Stimulated activated CD4-positive, alpha-beta T cell treated with anti-CD3 and anti-CD28 coated beads, Interleukin-15, amount 100 ng/mL, for 1 hour (primary cell): ENCODE measurements at places on chromosomes 6 and 20.

DNA sequence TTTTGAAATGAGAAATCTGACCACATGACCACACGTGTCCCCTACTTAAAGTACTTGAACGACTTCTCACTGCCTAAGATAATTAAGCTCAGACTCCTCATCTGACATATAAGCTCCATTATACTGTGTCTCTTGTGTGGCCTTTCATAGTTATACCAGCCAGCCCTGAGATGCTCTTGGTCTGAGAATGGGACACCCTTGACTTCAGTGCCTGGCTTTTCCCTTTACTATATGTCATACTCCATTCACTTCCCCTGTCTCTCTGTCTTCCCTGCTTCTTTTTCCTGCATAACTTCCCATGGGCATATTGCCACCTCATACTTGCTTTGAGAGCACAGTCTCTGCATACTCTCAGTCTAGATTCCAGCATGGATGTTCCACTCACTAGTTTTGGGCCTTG lies 53.4 kb upstream of the TINAG start:
- no peak for DNase-seq

DNA sequence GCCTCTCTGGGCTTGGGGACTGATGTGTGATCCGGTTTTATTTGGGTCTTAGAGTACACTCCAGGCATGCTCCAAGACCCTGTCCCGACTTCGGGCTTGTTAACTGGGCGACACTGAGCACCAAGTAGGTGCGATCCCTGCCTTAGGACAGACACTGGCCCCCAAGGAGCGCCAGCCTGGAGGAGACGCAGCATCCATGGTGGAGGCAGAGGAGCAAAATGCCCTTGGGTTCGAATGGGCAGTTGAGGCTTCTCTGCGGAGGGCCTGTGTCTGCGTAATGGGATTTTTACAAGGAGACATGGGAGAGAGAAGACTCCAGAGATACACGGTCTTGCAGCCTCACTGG lies 593 bp upstream of the LEMD2 start:
- DNase-seq, result no peak

GRCh38 chr6:15968519-15968918 lies 160.4 kb upstream of the MYLIP start:
- DNase-seq, result no peak

- DNase-seq, result no peak
These were observed 49.5 kb downstream of the TFAP2D start for GRCh38 chr6:50762798-50763197.

DNA sequence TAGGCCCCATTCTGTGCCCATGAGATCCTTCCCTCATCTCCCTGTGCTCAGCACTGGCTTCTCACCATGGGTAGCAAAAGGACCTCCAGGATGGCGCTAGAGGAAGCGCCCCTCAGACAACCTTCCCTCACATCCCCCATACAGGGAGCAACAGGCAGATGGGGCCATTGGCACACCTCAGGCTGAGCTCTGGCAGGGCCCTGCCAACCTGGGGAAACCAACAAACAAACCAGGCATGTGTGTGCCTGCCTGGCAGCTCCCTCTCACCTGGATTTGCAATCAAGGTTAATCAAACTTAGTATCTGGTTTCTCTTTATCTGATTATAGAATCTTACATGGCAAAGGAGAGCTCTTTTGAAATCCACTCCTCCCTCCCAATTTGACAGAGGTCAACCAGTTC lies 134.9 kb downstream of the SLC23A2 start:
- no peak for DNase-seq

DNA sequence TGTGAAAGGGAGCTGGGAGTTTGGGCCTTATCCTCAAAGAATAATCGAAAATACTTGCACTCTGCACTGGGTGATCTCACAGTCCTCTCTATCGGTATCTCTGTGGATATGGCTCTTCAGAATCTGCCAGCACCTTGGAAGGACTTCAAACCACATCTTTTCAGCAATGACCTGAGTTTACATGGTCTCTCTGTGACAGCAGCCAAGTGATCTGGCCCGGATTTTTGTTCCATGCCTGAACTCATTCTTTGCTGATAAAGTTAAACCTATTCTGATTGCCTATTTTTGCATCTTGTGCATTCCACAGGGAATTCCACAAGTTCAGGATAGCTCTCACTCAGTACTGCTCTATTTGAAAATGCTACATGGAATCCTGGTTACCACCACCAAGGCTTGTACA lies 98.9 kb downstream of the HDGFL1 start:
- DNase-seq, result no peak

- DNase-seq, result no peak
These were observed 388.0 kb downstream of the GJA1 start for GRCh38 chr6:121823437-121823851.

- DNase-seq, result no peak
These were observed 10.4 kb downstream of the GPR63 start for GRCh38 chr6:96826865-96827264.

DNA sequence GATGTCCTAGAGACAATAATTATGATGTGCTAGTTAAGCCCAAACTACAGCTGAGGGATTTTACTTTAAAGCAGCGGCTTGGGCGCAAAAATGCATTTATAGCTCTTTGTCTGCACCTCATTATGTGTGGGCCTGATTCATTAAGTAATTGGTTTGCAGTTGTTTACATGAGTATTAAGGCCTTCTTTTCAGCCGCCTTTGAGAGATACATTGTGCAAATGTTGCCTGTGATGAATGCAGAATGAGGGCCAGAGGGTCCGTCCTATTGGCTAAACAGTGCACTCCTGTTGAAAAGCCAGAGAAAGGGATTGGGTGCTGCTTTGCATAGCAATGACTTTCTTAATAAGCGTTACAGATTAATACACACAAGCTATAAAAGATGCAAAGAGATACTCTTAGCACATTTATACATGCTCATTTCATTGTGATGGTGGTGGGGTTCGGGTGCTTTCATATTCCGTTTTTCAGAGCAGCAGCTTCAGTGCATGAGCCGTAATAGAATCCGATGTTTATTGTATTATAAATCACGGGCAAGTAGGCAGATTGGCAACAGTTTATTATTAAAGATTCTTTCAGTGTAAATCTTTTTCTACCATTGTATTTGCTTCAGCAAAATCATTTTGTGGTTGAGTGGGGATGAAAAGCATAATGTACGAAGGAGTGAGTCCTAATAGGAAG lies 68.2 kb upstream of the XRN2 start:
- DNase-seq, result no peak

DNA sequence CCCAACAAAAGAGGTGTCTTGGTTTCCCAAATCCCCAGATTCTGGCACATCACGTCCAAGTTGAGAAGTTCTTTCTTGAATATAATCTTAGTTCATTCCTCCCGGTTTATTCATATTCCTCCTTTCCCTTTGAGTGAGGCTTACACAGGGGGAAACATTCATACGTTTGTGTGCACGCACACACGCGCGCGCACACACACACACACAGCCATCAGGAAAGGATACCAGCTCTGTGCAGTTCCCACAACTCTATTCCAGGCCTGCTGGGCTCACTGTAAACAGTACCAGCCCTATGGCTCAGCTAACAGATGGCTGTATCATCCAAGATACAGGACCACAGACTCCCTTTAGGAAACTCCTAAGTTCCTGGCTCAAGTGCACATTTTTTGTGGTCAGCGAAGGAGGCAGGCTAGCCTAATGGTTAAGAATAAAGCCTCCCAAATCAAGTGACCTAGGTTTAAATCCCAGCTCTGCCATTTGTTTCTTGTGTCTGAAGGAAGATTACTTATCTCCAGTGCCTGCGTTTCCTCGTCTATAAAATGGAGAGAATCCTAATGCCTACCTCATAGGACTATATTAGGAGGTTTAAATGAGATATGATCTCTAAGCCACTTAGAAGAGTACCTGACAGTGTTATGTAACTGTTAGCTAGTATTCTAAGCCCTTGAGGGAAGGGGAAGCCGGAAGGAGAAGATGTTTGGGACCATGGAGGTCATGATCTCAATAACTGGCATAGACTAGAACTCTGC lies 3.7 kb upstream of the TAF8 start:
- DNase-seq, result no peak

DNA sequence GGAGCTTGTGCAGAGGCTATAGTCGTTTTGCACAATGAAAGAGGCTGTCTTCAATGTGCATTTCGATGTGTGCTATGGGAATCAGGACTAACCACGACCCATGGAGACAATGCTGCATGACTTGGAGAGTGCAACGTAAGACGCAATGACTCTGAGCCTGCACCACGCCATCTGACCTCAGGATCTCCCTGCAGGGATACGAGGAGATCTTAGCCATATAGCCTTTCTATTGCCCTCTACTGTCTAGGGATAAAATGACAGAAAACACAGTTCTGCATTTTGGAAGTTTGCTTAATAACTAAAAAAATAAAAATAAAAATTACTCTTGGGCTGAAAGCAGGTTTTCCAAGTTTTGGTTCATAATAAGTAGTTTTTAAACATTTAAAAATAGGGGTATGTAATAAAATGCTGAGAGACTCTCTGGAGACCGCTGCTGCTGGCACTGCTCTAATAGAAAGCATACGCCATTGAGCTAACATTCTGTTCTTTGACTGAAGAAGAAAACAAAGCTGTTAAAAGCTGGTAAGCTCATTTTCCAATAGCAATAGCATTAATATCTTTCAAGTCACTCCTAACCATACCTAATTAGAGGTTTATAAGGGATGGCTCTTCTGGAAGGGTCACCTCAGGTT lies 87.2 kb downstream of the PDE7B start:
- DNase-seq, result no peak

DNA sequence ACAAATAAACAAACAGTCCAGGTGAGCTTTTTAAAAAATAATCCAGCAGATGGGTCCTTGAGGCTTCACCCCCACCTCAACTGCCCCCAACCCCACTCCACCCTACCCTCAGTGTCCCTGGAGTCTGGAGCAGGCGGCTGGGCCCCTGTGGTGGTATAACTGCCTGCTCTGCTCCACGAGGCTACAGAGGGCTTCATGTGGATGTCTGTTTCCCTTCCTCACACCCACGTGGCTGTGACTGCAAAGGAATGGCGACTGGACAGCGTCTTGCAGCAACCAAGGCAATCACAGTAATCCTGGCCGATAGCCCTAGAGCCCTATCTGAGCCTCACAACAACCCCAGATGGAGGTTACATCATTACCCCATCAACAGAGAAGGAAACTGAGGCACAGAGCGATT lies 76.5 kb downstream of the SLC2A10 start:
- DNase-seq, result no peak

DNA sequence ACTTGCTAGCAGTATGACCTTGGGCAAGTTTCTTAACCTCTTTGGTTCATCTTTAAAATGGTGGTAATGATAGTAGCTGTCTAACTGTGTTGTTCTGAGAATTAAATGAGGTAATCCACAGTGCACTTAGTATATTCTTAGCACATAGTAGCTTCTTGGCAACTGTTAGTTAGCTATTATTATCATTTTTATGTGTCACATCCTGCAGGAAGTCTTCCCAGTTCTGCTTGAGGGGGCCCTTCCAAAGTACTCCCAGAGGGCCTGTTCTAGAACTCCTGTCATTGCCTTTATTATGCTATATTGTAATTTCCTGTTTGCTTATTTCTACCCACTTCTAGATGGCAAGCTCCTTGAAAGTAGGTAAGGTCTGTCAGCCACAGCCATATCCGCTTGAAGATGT lies 30.6 kb downstream of the ANKS1A start:
- DNase-seq, result no peak

DNA sequence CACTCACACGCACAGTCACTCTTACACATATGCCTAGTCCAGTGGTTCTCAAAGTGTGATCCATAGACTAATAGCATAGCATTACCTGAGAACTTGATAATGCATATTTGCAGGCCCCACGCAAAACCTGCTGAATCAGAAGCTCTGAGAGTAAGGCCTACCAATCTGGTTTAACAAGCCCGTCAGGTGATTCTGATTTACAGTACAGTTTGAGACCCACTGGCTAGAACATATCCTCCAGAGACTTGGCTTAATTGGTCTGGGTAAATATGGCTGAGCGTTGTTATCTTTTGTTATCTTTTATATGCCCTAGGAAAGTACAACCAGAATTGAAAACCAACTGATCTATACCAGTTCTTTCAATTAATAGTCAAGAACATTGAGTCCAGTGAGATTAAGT lies 9.6 kb downstream of the TSPYL4 start:
- no peak for DNase-seq

- DNase-seq, result no peak
These were observed 54.8 kb upstream of the AKIRIN2 start for GRCh38 chr6:87756858-87757257.

GRCh38 chr20:51484141-51484815 lies 58.2 kb downstream of the NFATC2 start:
- DNase-seq, result no peak

DNA sequence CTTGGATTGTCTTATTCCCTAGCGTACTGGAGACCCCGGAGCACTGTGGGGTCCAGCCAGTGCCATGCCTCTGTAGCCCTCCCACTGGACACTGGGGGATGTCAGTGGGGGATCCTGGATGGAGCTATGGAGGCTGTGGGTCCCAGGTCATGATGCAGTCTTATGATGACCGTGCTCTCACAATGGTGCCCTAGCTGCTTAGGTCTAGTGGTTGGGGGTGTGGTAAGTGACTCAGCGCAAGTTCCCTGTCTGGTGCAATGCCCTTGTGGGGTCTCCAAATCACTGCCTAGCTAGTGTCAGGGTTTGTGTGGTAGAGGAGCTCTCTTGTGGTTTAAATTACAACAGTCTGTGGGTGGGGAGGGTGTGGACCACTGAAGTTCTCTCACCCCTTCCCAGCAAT lies 135.4 kb downstream of the CDC5L start:
- DNase-seq, result no peak

GRCh38 chr6:105873799-105874198 lies 212.3 kb upstream of the PRDM1 start:
- DNase-seq, result no peak

- no peak for DNase-seq
These were observed 40.9 kb downstream of the GHRH start for GRCh38 chr20:37220731-37221130.

DNA sequence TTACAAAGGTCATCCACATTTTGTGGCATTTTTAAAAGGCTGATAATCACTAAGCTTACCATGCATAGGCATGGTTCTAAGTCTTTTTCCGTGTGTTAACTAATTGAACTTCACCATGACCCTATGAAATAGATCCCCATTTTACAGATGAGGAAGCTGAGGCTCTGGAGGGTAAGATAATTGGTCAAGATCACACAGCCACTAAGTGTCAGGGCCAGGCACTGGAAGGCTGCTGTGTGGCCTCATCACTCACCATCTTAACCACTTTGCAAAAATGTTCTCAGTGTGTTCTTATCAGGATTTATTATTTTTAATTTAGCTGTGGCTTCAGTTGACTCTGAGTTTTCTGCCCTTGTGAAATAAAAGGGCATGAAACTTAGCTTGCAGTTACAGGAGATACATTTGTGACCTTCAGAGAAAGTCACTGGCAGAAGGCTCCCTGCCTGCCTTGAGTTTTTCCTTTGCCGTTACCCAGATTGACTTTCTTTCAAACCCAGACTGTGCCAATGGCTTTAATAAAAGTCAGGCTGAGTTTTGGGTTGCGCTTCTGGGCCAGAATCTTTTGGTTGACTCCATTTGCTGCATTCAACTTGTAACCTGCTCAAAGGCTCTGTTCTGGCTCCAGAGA lies 82.0 kb downstream of the EZR start:
- no peak for DNase-seq

DNA sequence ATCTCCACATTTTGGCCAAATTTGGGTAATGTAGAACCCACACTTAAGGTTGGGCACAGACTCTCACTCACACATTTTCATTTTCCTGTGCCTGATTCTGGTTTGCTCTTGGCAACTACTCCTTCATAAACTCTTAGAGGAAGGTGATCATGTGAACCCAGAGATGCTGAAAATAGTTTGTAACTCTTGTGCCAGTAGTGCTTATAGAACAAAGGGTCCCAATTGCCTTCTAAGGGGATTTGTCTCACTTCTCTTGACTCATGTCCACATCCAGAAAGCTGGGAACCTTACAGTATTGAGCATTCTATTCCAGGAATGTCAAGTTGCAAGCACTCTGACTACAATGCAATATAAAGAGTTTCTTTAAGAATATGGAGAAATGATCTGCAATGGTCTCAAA lies 62.0 kb upstream of the TASP1 start:
- DNase-seq, result no peak
